ENCODE measurements at places on chromosomes 2 and 18.

DNA sequence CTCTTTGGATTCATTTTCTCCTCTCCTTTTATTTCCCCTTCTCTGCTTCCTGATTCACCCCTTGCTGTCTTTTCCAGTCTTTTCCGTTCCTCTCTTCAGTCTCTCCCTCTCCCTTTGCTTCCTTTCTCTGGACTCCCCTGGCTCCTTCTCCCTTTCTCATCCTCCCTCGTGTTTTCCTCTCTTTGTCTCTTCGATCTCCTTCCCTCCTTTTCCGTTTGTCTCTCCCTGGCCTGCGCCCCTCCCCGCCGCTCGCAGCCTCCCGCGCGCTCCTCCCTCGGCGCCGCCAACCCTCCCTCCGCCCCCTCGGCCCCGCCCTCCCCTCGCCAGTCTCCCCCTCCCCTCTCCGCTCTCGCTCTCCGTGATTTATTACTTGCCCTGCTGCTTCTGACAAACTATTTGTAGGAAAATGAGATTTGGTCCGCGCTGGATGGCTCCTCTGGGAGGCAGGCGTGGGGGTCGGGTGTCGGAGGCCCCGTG, 46.0 kb upstream of the PAX8 start:
- no peak for DNase-seq

- no peak for DNase-seq
Measured at GRCh38 chr2:64454386-64455332, 697 bp downstream of the LGALSL start.

- no peak for DNase-seq
Measured at GRCh38 chr2:45690231-45690630, 38.8 kb downstream of the PRKCE start.

DNA sequence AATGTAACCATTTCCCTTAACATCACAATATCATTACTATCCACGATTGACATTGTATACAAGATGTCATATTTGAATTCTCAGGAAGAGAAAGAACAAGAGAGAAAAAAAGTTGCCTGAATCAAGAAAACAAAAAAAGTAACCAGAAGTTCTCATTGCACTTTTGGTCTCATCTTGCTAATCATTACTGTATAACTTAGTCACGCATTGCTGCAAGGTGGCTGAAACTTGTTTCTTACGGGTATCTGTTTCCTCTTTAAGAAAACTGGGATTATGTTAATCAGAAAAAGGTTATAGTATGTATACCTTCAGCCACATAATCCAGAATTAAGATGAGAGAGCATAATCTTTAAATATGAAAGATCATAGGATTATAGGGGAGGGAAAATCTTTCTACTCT, 639.7 kb upstream of the SYT4 start:
- DNase-seq = no peak

GRCh38 chr18:49968644-49969309, 155.4 kb upstream of the ACAA2 start:
- no peak for DNase-seq

GRCh38 chr2:70656421-70657010, 102.9 kb upstream of the TGFA start:
- DNase-seq = no peak

DNA sequence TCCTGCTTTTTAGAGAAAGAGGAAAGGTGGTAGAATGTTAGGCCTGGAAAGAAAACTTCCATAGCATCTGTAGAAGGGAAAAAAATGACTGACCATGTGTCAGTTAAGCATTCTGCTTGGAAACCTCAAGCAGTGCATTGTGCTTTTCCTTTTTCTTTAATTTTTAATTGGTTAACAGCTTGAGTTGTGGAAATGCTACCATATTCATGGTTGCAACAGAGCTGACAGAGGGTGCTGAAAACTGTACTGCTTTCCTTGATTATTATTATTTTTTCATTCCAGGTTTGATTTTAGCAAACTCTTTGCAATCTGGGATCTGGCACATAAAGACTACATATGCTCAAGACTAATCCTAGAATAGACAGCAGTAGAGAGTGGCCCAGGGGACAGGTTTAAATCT, 404.5 kb downstream of the EPHA4 start:
- no peak for DNase-seq

GRCh38 chr2:71865391-71865965, 282.2 kb downstream of the CYP26B1 start:
- DNase-seq = no peak

- DNase-seq = no peak
Measured at GRCh38 chr2:61485281-61485680, 14.4 kb upstream of the USP34 start.

Measured in brain pericyte (primary cell).